CD4-positive, alpha-beta T cell treated with Interleukin-17A for 1 hour (primary cell): ENCODE measurements at places on chromosomes 16 and 17.

- no peak for DNase-seq
Observed at GRCh38 chr16:66287416-66287815, 79.1 kb upstream of the CDH5 start.

GRCh38 chr17:74697515-74697914 is 15.2 kb downstream of the CD300LF start:
- no peak for DNase-seq

DNA sequence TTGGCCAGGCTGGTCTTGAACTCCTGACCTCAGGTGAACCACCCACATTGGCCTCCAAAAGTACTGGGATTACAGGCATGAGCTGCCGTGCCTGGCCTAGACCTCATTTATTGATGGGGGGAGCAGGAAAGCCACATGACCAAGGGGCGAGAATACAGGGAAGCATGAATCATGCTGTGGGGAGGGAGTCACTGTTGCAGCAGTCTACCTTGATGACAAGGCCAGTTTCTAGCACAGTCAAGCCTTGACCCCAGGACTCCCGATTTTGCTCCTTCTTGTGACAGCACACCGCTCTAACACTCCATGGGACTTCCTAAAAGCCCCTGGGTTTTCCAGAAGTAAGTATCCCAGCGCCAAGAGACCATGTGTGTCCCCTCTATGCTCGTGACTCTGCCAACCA is 42.9 kb upstream of the IRF8 start:
- DNase-seq: no peak

GRCh38 chr17:67187927-67188326 is 57.1 kb downstream of the HELZ start:
- no peak for DNase-seq

DNA sequence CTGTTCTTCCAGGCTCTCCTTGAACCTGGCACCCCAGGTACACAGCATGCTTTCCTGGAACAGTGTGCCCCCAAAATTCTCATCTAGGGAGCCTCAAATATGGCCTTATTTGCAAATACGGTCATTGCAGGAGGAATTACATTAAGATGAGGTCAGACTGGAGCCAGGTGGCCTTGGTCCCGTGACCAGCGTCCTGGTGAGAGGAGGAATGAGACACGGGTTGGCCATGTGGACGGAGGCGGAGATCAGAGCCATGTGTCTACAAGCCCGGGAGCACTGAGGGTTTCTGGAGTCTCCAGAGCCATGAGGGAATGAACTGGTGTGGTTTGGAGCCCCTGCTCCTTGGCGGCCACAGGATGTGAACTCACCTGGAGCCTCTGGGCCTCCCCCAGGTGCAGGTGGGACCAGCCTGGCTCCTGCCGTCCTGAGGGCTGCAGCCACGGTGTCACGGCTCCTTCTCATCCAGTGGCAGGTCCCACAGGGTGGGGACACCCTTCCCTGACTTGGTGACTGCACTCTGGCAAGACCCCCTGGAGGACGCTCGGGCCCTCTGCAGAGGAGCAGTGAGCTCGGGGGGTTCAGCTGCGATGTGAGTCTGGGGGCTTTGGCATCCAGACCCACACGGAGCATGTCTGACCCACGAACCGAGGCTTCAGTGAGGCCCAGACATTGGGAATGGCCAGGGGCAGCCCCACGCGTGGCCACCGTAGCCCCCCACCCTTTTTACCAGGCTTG is 21.8 kb upstream of the GNG13 start:
- DNase-seq: no peak

GRCh38 chr17:50147841-50148225 is 2.6 kb downstream of the PPP1R9B start:
- no peak for DNase-seq

DNA sequence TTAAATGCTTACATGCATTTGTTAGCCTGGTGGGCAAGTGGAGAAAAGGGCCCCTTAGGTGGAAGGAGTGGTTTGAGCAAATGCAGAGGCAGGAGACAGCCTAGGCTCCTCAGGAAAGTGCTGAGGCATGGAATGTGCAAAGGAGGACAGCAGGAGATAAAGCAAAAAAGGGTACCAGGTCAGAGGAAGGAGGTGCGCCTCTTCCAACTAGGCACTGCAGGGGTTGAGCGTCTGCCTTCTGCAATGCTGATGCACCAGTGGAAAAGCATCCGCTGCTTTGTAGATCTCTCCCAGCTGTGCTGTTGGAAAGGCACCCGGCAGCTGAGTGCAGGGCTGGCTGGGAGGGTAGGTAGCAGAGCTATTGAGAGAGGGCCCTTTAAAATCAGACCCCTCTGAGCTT is 287.0 kb upstream of the XYLT1 start:
- no peak for DNase-seq

- no peak for DNase-seq
Observed at GRCh38 chr17:2122641-2123302, 67.9 kb downstream of the HIC1 start.

DNA sequence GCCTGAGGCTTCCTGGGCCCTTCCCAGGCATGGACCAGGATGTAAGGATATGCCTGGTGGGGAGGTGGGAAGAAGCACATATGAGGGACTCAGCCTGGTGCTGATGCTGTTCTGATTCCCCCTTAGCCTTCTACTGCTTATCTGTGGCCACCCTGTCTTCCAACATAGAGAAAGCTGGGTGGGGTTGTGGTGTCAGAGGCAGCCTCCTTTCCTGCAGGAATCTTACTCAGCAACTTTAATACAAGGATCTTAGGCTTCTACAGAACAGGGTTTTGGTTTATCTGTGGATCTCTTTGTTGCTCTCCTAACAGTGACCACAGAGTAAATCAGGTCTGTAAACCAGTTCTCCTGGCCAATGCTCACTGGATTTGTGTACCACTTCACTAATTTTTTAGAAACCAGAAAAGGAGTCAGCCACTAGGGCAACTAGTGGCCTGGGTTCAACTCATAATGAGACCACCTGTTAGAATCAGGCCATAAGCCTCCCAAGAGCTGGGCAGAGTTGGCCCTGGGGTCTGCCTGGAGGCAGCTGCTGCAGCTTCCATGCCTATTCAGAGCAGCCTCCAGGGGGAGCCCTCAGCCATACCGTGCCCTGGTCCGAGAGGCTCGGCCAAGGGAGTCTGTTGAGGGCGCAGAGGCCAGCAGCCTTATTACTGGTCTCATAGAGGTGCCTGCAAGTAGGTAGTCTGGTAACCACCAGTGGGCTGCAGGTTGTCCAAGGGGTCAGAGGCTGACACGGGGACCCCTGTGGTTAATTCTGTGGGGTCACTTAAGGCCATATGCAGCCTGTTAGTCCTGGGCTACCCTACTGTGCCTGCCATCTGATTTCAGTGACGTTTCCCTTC is 7.1 kb downstream of the HAS3 start:
- peak; percentile 41 for DNase-seq

DNA sequence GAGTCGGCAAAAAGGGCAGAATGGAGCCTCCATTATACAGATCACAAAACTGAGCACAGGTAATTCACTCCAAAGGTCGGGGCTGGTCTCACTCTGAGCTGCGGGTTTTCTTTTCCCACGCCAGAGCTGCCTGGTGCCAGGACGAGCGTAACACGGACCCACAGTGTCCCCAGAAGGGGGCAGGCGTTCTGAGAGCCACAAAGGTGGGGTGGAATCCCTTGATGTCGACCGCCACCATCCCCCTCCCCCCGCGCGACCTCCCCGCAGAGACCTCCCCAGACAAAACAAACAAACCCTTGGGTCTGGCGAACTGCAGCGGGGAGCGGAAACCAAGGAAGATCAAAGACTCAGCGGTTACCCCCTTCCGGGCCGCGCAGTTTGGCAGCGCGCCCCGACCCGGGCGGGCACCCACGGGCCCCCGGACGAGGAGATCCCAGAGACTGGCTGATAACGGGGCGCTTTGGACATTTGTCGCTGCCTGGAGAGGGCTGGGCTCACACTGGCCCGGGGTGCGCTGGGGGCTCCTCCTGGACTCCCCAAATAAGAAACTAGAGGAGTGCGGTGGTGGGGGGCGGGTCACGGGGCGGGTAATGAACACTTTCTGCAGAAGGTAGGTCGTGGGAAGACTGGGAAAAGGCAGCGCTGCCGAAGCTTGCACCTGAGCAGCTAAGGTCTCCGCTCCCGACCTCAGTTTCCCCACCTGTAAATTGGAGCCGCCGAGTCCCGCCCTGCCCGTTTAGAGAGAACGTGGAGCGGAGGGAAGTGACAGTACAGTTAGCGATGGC is 664 bp upstream of the NKD1 start:
- DNase-seq: peak; percentile 94
